ENCODE measurements at places on chromosomes 7 and 10.
A peak's percentile ranks its signal among the peaks of the same experiment; 100 is the strongest.

DNA sequence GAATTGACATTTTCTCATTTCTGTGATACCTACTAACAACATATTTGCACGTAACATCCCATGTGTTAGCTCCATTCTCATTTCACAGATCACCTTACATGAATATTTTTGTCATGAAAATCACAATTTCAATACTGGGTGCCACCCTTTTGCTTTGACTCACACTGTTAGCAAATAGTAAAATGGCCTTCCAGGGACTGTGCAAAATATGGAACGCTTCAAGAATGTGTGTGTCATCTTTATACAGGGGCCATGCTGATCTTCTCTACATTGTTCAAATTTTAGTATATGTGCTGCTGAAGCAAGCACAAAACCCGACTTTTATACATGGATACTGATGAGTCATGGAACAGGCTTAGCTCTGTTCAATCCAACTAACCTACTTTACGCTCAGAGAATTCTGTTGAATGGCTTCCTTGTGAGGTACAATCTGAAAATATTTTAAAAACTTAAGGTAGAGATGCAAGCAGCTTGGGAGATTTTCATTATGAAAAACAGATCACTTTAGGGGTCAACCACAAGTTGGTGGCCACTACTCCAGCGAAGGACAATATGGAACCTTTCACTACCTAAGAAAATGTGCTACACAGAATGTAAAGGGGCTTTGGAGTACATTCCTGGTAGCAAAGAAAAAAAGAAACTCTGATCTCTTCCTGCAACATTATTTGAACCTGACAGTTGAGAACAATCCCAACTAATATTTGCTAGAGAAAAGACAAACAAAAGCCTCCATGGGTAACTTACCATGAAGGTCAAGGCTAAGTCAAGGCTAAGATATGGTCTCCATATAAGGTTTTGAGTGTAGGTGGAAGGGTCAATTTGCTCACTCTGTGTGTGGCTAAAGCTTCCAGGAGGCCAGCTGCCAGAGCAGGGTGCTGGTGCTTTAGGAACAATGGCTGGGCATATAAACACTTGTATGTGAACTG is 11.9 kb downstream of the ANKRD26 start:
- DNase-seq = no peak

- no peak for DNase-seq
Observed at GRCh38 chr7:30185496-30185895, 50.7 kb downstream of the MTURN start.

GRCh38 chr10:7304110-7304509 is 106.7 kb downstream of the SFMBT2 start:
- DNase-seq = no peak

GRCh38 chr7:100190048-100190711 is 12.5 kb downstream of the STAG3 start:
- DNase-seq = no peak

- DNase-seq = no peak
Observed at GRCh38 chr7:46960970-46961369, 620.9 kb downstream of the TNS3 start.

- no peak for DNase-seq
Observed at GRCh38 chr7:28580665-28581064, 168.3 kb downstream of the CREB5 start.

DNA sequence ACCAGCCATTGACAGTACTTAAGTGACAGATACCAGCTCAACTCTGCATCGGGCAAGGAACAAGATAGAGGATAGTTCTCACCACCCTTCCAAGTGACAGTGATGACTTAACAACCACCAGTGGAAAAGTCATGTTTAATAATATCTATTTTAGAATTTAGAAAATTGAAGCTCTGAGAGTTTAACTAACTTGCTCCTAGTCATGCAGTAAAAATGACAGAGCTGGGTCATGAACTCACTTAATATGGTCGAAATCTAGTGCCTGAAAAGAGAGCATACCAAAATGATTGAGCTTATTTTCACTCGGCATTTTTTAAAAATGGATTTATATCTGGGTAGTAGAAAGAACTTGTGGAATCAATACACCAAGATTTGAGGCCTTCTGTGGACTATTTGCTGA is 367.8 kb upstream of the IGFBP3 start:
- no peak for DNase-seq

DNA sequence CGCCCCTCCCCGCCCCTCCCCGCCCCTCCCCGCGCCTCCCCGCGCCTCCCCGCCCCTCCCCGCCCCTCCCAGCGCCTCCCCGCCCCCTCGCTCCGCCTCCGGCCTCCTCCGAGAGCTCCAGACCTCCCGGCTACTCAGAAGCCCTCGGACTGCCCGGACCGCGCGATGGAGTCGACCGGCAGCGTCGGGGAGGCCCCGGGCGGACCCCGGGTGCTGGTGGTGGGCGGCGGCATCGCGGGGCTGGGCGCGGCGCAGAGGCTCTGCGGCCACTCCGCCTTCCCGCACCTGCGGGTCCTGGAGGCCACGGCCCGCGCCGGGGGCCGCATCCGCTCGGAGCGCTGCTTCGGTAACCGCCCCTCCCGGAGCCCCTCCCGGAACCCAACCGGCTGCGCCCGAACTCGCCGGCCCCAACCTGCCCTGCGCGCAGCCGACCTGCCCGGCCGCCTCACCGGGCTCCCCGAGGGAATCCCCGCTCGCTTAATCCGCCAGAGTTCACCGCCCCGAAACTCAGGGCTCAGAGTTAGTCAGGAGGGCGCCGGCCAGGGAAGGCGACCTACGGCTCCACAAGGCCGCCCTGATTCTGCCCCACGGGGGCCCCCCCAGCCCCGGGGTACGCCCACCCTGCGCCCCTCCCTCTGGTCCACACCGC is at the start of gene PAOX:
Gene PAOX (plus strand): TSS at position 111 of the 649 bp plus-strand sequence. CDS start 55 bp downstream, at position 166.
- DNase-seq = no peak

DNA sequence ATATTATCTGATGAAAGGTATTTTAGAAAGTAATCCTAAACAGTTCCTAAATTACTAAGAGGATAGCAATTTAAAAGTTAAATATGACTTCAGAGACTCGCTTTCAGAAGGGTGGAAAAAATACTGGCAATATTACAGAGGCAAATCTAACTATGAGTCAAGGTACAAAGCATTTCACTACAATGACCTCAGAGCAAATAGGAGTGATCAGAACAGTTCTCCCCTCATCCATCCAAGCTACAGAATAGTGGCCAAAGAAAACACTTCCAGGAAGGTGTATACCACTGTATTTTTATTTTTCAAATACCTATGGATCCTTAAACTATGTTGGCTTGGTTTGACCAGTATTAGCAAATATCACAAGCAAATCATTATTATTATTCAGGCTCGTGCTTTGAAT is 112.8 kb upstream of the ODAD2 start:
- DNase-seq = no peak

DNA sequence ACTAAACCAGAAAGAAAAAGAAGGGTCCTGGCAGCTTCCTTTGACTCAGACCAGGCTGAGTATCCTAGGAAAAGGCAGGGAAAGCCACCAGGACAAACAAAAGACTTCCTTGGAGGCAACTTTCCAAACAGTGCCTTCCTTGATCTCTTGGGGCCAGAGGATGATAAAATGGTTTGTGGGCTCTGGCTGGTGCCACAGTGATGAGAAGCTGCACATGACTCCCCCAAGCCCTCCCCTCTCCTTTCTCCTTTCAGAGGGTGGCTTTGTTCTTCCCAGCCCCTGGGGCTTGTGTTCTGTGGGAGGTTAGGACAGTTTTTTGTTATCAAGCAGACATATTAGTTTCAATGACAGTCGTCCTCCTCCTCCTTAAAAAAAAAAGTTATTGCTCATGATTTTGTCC is 183.2 kb downstream of the SEM1 start:
- no peak for DNase-seq

- no peak for DNase-seq
Observed at GRCh38 chr10:65818990-65819389, 1106.8 kb upstream of the LRRTM3 start.

GRCh38 chr10:105291571-105291970 is 650.5 kb downstream of the SORCS3 start:
- DNase-seq = no peak

DNA sequence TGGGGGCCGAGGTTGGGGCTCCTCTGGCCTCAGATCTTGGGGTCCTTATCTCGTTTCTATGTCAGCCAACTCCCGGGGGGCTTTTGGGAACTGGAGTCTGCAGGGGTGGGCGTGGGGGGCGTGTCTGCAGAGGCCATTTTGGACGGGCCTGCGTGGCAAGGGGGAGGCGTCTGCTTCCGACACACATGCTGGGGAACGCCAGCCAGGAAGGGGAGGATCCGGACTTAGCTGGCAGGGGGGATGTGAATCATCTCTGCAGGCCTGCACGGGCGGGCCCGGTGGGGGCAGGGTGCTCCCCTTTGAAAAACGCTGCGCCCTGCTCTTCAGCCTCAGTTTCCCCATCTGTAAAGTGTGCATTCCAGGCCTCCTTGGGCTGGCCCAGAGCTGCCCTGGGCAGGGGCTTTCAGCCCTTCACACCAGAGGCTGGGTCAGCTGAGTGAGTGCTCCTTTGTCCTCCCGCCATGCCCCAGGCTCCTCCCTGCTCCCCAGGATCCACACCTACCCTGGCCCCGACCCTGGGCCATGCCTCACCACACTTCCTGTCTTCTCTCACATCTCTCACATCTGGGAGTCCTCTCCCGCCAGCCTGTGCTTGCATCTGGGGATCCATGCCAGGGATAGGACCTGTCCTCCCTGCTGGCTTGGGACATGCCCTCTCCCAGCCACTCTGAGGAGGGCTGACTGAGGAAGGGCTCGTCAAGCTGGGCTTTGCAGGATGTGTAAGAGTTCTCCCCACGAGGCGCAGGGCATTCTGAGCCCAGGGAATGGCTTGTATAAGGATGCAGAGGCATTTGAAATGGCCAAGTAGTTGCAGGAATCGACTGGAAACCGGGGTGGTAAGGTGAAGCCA is 172.6 kb upstream of the TNRC18 start:
- peak; percentile 18 for DNase-seq

- no peak for DNase-seq
Observed at GRCh38 chr10:30701451-30702173, 72.1 kb upstream of the LYZL2 start.

DNA sequence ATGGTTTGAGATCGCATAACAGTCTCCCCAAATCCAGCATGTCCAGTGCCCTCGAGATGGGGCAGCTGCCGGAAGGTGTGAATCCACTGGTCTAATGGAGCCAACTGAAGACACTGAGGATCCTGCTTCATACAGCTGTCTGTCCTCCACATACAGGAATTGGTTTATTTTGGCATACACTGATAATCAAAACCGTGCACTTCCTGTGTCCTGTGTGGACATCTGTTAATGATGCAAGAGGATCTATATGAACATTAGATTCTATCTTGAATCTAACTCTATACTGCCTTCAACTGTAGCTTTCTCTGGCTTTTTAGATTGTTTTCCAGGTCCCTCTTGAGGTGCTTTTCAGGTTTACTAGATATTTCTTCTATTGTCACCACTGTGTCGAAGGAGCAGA is 3.0 kb upstream of the JAZF1 start:
- no peak for DNase-seq

- DNase-seq = no peak
Observed at GRCh38 chr10:3330663-3331062, 158.1 kb upstream of the PITRM1 start.

DNA sequence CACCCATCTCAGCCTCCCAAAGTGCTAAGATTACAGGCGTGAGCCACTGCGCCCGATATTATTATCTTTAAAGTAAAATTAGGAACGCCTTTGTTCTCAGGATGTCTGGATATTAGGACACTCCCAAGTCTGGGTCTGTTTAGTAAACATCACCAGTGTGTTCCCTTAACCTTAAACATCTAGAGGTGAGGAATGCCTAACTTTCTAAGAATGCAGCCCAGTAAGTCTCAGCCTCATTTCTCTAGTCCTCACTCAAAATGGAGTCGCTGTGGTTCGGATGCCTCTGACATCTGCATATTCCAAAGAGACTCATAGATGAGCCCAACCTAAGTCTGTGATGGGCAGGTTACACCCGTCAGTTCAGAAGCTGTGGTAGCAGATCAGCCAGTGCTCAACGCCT is 4.3 kb upstream of the INSYN2A start:
- DNase-seq = no peak

- DNase-seq = no peak
Observed at GRCh38 chr10:130792096-130792845, 519.2 kb downstream of the TCERG1L start.

- no peak for DNase-seq
Observed at GRCh38 chr7:119196183-119196582, 971.7 kb downstream of the ANKRD7 start.

DNA sequence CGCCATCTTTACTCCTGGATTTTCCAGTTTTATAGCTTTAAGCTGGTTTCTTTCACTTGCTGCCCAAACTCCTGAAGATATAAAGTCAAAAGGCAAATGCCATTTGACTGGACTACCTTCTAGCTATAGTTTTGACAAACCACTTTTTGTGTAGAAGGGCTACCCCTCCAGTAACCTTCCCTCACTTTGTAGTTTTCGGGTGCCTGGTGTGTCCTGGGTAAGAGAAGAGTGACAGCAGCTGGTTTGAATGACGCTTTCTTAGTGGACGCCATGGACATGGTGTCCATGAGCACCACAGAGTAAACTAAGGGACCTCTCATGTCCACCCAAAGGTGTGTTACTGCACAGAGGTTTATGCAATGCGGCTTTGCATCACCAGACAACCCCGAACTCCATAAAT is 21.2 kb upstream of the PITRM1 start:
- DNase-seq = no peak

DNA sequence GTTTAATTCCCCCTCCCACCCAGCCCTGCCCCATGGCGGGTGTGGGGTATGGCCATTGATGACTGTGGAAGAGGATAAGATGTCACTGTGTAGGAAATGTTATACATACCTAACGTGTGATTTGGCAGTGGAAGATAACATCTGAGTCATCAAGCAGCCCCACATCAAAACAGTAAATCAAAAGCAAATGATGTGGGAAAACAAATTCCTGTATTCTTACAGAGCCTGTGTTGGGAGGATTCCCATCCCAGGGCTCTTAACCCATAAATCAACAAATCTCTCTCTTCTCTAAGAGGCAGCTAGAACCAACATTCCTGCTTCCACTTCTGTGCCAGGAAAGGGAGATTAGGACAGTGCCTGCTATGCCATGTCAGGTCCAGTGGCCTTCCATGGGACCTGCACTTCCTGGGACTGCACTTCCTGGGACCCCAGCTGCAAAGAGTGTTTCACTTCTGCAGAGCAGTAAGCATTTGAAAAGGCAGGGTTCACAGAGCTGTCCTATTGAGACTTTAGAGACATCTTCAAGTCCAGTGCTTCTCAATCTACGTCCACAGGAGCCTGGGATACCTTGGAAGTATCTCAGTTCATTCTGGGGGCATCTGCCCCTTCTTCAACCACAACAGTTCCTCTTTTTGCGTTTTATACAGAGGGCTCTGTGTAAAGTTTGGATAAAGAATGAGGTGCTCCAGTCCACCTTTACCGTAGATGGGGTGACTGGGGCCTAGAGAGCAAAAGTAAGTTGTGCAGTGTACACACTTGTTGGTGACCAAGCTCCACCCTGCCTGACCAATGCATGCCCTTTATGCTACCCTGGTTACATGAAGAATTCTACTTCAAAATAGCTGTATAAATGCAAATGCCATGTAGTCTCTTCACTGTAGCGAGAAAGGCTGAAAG is 45.7 kb downstream of the ATXN7L1 start:
- DNase-seq = no peak

All from anterior cingulate cortex (tissue), 58 donors.